Muscle of leg (tissue), 16 donors: ENCODE measurements at places on chromosomes 1 and 21.

DNA sequence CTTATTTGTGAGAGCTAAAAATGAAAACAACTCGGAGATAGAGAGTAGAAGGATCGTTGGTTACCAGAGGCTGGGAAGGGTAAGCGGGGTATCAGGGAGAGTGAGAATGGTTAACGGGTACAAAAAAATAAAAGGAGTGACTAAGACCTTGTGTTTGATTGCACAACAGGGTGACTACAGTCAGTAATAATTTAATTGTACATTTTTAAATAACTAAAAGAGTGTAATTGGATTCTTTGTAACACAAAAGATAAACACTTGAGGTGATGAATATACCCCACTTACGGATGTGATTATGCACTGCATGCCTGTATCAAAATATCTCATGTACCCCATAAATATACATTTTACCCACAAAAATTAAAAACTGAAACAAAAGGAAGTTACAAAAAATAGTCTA, 29.4 kb downstream of the FOXJ3 start:
- DNase-seq: no peak

- DNase-seq: peak; percentile 91
Measured at GRCh38 chr1:6271006-6271405, 10.1 kb upstream of the GPR153 start.

GRCh38 chr1:8510041-8510823, 192.3 kb downstream of the SLC45A1 start:
- peak; percentile 95 for DNase-seq

DNA sequence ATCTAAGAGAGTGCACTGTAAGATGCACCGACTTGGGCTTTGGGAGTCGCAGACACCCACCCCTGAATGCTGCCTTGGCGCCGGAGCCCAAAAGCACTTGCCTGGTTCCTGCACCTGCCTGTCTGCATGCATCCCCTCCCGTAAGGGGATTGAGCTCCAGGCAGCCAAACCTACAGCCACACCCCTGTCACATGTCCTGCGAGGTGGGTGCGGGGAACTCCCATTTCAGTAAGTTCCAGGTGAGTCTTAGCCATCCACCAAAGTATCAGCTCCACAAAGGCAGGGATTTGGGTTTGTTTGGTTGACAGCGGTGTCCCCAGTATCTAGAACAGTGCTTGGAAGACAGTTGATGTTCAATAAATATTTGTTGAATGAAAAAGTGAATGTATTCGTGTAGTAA, 31.5 kb upstream of the MAP10 start:
- DNase-seq: no peak

DNA sequence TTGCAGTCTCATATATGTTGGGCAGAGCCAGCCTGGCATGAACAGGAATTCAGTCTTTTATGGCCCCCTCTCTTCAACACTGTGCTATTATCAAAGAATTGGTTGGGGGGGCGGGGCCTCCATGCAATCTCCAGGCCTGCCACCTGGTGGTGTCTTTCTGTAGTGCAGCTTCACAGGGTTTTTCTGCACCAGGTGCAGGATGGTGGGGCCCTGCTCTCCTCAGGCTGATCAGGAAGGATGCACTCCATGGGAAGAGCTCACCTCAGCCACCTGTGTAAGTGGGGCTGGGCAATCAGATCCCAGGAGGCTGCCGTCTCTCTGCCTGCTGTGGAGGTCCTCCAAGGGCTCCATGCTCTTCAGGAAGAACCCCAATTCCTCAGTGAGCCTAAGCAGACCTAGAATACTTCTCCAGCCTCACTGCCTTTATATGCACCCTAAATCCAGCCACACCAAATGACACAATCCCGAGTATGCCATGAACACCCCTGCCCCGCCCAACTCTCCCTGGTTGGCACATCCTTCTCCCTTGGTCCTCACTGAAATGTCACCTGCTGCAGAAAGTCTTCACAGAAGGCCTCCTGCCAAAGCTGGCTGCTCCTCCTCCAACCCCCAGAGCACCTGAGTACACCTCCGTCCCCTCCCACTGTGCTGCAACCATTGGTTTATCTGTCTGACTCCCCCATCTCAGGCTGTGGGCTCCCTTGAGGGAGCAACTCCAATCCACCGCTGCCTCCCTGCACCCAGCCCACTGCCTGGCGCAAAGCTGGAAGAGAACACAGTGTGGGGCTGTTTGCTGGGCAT, 16.5 kb downstream of the STK40 start:
- DNase-seq: peak; percentile 80

- DNase-seq: no peak
Measured at GRCh38 chr21:37240978-37241377, 26.2 kb downstream of the VPS26C start.

- DNase-seq: no peak
Measured at GRCh38 chr1:26045722-26046245, at the start of gene SLC30A2. TSS of gene SLC30A2 (minus strand) at chr1:26046118. CDS start at chr1:26045896, 222 bp downstream.

DNA sequence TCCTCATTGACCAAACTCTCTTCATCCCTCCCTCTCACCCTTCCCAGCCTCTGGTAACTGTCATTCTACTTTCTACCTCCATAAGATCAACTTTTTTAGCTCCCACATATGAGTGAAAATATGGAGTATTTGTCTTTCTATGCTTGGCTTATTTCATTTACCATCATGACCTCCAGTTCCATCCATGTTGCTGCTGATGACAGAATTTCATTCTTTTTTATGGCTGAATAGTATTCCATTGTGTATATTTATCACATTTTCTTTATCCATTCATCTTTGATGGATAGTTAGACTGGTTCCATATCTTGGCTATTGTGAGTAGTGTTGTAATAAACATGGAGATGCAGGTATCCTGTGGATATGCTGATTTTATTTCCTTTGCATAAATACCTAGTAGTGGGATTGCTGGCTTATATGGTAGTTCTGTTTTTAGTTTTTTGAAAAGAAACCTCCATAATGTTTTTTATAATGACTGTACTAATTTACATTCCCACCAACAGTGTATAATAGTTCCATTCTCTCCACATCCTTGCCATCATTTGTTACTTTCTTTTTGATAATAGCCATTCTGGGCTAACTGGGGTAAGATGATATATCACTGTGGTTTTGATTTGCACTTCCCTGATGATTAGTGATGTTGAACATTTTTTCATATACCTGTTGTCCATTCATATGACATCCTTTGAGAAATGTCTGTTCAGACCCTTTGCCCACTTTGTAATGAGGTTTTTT, 35.7 kb downstream of the IARS2 start:
- DNase-seq: no peak

- no peak for DNase-seq
Measured at GRCh38 chr21:32206631-32207405, 72.0 kb downstream of the MIS18A start.

DNA sequence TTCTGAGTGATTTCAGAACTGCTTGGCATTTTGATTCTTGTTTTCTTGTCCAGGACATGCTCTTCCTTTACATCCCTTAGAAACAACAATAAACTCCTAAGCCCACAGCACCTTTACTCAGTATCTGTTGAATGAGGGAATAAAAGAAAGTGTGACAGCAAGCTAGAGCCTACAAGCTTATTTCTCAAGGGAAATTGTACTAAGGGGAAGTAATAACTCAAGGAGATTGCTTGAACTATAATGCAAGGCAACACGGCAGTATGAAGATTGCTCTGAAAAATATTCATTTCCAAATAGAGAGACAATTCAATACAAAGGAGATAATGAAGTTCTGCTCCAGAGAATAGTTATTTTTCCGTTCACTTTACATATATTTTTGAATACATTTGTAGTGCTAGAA, 6.5 kb downstream of the OR6P1 start:
- DNase-seq: no peak

DNA sequence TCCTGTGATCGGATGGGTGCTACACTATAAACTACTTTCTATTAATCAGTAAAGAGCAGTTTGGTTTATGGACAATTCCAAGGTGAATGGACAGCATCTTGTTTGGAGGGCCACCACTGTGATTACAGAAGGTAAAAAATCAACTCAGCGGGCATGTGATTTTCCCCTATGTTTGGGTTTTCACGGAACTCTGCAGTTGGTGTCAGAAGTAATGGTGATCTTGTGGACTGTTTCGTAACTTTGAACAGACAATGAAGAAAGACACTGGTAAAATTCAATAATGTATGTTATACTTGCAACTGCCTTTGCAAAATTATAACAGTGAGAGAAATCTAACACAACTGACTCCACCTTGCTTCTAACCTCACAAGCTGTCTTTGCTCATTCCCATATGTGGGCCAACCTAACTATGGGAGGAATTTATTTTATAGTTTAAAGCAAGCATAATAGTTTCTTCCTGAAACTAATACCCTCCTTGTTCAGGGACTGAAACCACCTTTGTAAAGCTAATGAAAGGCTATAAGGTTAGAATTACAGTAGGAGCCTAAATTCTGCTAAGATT, 53.2 kb downstream of the TRIM33 start:
- DNase-seq: no peak

DNA sequence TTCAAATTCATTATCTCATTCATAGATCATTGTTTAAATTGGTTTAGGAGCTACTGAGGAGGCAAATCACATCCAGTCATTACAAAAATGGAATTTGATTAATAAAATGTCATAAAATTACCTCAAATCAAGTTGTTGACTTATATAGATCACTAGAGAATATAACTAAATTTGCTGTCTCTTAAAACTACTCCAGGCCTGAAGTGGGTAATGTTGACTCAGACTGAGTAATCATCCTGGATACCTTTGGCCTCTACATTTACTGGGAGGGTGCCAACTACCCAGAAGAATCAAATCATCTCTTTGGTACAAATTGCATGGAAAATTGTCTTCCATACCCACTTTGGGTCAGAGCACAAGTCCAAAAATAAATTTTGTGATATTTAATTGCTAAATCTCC, 191.2 kb upstream of the GREM2 start:
- DNase-seq: no peak

DNA sequence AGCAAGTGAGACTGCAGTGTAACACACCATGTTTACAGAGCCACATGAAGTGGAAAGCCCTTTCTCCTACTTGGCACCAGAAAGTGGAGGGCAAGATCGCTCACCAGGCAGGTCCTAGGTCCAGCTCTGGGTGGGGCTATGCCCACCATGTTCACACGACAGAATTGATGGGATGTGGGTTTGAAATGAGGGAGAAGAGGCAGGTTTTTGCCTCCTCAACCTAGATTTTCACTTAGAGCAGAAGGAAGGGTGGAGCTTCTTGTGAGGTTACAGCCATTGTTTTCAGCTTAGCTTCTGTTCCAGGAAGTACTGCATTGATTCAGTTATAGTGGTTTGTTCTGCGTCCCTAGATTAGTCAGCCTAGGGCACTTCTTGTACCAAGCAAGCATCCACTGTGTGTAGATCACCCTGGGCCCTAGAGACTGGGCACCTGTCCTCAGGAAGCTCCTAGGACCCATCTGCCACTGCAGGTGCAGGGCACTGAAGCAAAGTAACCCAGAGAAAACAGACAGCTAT, 2.3 kb downstream of the CD53 start:
- peak; percentile 11 for DNase-seq

- no peak for DNase-seq
Measured at GRCh38 chr1:32861904-32862695, 8.6 kb downstream of the FNDC5 start.

DNA sequence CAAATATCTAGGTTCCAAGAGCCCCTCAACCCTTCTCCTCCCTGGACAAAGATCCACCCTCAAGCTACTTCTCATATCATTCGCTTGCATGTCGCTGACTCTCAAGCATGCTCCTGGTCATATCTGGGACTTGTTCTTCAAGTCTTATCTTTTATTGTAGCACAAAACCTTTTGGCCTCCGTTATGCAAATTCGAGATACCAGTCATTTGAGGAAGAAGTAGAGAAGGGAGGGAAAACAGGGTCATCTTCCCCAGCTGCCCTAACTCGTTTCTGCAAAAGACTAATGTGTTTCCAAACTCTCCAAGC, 63.8 kb upstream of the ETS2 start:
- DNase-seq: no peak

DNA sequence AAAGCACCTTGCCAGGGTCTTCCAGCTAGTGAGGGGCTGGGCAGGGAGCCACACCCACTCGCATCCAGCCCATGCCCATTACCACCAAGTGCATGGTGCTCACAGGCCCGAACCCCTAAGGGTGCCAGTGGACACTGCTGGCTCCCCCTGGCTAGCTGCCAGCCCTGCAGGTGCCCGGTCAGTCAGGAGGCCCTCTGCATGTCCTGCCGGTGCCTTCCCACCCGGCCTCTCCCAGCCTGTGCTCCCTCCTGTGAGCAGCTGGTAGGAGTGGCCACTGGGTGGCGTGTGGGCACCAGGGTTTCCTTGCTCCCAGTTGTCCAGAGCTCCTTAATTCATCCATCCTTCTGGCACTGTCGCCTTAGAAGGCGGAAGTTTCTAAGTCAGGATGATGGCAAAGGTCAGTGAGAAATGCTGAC, 33.4 kb downstream of the QSOX1 start:
- DNase-seq: peak; percentile 71

- no peak for DNase-seq
Measured at GRCh38 chr1:204091787-204092312, 18.9 kb downstream of the SOX13 start.

DNA sequence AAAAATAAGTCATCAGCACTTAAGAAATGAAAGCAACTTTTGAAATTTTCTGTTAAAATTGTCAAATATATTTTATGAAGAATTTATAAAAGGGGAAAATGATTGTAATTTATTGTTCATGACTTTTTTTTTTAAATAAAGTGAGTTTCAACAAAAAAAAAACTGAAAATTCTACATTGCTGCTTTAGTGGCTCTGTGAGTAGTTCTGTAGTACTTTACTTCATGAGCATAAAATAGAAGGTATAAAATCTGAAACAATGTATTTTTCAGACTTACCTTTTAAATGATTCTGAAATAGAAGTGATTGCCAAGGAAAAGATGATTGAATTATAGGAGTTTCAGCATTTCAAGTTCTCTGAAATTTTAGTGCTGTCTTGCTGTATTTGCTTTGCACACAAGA, 13.8 kb downstream of the PDIK1L start:
- DNase-seq: no peak

GRCh38 chr1:63674238-63674864, 81.1 kb downstream of the PGM1 start:
- peak; percentile 80 for DNase-seq

- no peak for DNase-seq
Measured at GRCh38 chr1:41315146-41315822, 46.0 kb upstream of the FOXO6 start.

DNA sequence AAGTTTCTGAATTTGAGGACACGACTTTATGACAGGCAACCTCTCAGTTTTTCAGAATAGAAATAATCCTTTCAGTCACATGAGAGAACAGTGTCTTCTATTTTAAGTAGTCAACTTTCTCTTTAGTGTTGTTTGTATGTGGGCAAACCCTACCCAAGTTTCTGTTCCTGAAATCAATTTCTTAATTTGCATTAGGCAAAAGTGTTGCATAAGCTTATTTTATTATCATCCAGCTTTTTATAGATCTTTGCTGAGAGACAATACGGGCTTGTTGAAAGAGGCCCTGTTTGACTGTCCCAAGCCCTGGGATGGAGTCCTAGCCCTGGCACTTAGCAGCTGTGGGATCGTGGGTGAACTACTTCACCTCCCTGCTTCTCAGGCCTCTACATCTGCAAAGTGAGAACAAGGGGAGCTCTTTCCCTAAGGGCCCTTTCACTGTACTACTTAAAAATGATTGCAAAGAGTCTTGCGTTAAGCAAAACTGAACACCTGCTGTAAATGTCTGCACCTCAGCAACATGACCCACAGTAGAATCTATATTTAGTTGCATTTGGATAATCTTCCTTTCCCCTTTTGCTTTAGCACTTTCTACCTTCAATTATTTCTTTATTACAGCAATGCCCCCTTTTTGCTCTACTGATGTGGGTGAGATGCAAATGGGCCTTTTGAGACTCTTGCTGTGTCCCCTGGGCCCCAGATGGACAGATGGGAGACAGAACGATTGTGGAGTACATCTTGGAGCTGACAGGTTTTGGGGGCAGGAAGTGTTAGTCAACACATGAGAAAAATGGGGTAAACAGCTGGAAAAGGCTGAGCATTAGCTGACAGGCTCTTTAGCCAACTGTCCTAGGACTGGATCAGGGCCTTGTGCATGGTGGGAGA, 41.0 kb upstream of the SCAF4 start:
- peak; percentile 22 for DNase-seq

- DNase-seq: no peak
Measured at GRCh38 chr1:225886159-225887029, 2.6 kb downstream of the LEFTY1 start.
